ENCODE measurements at places on chromosomes 2 and 18.
A peak's percentile ranks its signal among the peaks of the same experiment; 100 is the strongest.

GRCh38 chr2:172869861-172870260 lies 134.2 kb downstream of the RAPGEF4 start:
- DNase-seq = no peak

GRCh38 chr2:162749994-162750393 lies 88.6 kb downstream of the KCNH7 start:
- no peak for DNase-seq

DNA sequence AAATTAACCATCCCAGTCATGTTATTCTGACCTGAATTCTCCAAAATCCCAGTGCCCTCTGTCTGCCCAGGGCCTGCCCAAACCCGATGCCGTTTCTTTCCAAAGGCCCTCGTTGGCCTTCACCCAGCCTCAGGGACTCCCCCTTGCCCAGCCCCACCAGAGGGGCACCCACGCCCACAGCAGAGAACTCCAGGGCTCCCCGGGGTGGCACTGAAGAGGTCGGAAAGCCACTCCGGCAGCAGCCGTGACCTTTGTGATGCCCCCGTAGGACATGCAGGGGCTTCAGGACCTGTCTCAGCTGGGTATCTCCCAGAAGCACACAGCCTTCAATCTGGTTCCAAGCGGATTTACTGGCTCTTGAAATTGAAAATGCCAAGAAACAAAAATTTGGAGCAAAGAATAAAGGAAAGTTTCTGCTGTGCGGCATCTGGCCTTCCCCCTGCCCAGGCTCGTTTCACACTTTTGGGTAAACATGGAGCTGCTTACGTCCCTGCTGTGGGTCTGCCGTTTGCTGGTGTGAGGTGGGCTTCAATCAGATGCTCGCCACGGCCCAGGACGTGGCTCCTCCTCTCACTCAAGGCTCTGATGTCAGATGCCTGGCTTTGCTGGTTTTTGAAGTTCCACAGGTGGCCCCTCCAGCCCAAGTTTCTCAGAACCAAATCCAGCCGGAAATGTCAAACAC lies 101.3 kb downstream of the TPO start:
- DNase-seq = no peak

DNA sequence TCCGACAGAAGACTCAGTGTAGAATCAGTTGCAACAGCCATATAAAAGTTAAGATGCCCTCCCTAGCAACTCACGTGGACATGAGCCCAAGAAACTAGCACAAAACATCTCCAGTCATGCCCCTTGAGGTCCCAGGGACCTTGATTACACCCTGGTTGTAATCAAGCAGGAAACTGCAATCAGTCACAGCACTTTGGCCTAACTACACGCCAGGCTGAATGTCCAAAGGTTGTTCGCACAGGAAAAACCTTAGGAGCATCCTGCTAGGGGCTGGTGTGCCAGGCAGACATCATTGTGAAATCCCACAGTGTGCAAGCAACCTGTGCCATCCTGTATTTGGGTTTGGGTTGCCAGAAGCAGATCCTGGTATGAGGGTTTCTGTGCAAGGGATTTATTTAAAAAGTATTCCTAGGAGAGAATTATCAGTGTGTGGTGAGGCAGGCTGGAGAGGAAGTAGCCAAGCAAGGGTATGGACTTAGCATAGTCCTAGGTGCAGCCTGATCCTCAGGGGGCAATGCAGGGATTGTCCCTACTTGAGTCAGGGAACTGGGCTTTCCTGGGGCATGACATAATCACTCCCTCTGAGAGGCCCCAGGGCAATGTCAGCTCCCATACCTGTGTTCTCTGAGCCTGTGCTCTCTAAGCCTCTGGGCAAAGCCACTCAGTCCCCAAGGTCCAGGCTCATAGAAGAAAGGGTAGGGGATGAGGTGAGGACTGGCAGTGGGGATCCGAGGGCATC lies 17.8 kb upstream of the SULT1C2 start:
- DNase-seq = no peak

- no peak for DNase-seq
Observed at GRCh38 chr2:148906124-148906523, 31.1 kb downstream of the KIF5C start.

- DNase-seq = no peak
Observed at GRCh38 chr2:207502577-207503198, 27.1 kb upstream of the CREB1 start.

GRCh38 chr2:31053929-31054782 lies 84.1 kb downstream of the GALNT14 start:
- no peak for DNase-seq

- no peak for DNase-seq
Observed at GRCh38 chr2:194494401-194494800, 1162.6 kb upstream of the SLC39A10 start.

GRCh38 chr2:424306-425171 lies 136.6 kb upstream of the ALKAL2 start:
- no peak for DNase-seq

DNA sequence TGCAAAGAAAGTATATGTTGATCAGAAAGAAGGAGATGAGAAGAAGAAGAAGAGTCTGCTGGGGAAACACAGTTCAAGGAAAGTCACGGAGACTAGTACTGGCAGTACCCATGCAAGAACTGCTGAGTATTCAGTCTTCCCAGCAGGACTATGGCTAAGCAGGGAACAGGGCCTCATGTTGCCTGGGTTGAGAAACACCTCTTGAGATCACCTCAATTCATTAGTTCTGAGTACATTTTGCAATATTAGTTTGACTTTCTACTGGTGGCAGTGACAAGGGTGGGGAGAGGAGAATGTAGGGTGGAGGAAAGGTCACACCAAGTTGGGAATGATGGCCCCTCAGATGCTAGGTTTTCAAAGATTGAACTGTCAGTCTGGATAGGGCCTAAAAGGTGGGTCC lies 50.5 kb downstream of the MRPL33 start:
- no peak for DNase-seq

GRCh38 chr2:195652911-195653310 lies 4.1 kb upstream of the SLC39A10 start:
- DNase-seq = no peak

DNA sequence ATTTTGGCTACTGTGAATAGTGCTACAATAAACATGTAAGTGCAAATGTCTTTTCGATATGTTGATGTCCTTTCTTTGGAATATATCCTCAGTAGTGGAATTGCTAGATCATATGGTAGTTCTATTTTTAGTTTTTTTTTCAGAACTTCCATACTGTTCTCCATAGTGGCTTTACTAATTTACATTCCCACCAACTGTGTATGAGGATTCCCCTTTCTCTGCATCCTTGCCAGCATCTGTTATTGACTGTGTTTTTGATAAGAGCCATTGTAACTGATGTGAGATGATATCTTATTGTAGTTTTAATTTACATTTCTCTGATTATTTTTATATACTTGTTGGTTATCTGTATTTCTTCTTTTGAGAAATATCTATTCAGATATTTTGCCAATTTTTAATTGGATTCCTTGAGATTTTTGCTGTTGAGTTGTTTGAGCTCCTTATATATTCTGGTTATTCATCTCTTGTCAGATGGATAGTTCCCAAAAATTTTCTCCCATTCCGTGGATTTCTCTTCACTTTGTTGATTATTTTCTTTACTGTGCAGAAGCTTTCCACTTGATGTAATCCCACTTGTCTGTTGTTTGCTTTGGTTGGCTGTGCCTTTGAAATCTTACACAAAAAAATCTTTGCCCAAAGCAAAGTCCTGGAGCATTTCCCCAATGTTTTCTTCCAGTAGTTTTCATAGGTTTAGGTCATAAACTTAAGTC lies 532.3 kb downstream of the PID1 start:
- DNase-seq = no peak

GRCh38 chr2:52288596-52288995 lies 1256.7 kb upstream of the NRXN1 start:
- DNase-seq = no peak

DNA sequence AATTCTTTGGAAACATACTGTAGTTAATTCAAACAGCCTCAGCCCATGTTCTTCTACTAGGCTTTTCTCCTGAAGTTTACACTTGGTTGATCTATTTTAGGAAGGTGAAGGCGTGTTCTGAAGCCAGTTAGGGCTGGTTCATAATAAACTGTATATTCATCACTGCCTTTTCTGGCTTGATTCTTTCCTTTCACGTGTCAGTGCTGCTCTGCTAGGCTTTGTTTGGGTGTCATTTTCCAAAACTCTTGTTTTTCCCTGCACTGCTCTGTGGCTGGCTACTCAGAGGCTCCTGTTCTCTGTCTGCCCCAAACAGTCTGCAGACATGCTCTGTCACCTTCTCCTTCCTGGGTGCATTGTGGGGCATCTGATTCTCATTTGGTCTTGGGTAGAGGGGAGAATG lies 136.1 kb downstream of the PARD3B start:
- DNase-seq = peak; percentile 30

- peak; percentile 59 for DNase-seq
Observed at GRCh38 chr2:109466674-109467575, 146.8 kb downstream of the SEPTIN10 start.

DNA sequence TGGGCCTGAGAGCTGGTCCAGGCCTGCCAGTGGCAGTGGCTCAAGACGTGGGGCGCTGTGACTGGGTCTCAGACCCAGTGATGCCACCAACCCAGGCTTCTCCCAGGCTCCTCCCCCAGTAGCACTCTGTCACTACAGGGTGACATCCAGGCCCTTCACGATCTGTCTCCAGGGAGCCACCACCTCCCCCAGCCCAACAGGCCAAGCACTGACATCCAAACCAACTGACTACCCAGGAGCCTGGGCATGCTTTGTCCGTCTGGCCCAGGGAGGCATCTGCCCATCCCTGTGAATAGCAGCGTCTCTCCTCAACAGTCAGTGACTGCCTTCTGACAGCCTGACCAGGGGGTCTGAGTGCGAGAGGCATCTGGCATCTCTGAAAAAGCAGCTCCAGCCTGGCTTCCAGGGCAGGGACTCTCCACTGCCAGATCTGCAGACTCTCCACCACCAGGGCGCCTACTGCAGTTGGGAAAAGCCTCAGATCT lies 13.0 kb downstream of the TEX44 start:
- DNase-seq = no peak

- peak; percentile 61 for DNase-seq
Observed at GRCh38 chr2:128472789-128473174, 154.1 kb upstream of the HS6ST1 start.

- no peak for DNase-seq
Observed at GRCh38 chr2:209721497-209721896, 50.1 kb upstream of the UNC80 start.

- no peak for DNase-seq
Observed at GRCh38 chr2:148882051-148882450, 7.0 kb downstream of the KIF5C start.

- no peak for DNase-seq
Observed at GRCh38 chr2:240628507-240628807, 3.2 kb downstream of the GPR35 start.

GRCh38 chr2:240946654-240947053 lies 40.5 kb downstream of the CROCC2 start:
- DNase-seq = no peak

GRCh38 chr2:29782549-29783458 lies 138.6 kb downstream of the ALK start:
- DNase-seq = no peak

DNA sequence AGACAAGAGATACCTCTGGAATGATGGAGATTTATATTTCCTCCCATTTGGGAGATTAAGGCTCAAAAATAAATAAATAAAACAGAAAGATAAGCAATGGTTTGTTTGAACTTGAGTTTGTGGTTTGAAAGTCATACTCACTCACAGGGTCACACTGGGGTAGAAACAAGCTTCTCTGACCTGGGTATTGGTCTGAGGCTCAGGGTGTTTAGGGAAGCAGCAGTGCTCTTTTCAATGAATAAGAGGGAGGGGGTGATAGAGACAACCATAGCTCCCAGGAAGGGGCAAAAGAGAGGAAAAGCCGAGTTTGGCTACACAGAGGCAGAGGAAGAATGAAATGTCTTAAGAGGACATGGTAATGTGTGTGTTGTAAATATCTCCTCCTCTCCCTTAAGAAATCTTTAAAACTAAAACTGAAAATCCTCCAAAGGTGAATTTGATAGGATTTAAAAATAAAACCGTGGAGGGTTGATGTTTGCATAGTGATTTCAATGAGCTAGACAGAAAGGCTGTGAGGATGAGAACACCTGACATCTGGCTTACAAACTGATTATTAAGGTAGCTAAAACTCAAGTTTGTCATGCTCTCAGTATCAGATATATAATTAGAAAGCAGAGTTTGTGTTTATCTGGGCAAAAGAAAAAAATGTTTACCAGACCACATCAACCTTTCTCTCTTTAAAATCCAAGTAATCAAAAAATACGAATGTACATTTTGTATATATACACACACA lies 159.9 kb upstream of the TMEFF2 start:
- DNase-seq = no peak

- DNase-seq = no peak
Observed at GRCh38 chr2:65728477-65729180, 296.2 kb upstream of the SPRED2 start.

DNA sequence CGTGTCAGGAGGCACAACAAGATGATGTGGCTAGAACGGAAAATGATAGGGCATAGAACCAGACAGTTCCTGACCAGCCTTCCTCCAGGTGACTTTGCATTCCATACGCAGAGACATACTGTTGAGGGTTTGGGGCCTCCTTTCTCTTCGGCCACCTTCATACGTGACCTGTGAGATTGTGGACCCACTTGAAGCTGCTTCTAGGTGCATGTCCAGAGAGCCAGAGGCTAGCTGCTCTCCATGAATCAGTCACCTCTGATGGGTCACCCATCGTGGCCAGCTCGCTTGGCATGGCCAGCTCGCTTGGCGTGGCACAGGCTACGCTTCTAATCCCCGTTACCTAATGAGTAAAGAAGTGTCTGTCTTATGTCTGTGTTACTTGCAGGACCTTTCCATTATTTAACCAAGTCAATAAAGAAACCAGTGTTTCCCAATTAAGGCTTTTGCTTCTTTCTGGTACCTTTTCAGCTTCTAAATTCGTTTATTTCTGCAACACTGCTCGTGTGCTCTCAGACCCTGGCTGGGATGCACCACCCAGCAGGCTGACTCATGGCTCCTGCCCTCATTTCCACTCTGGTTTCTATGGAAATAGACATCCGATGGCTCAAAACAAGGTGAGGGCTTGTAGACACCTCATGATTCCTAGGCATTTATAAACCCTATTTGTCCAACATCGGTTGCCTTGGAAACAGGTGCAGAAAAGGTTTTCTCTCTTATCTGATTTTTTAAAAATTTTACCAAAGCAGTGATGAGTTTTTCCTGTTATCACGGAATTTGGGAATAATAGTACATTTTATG lies 86.7 kb upstream of the B3GNT7 start:
- peak; percentile 51 for DNase-seq

DNA sequence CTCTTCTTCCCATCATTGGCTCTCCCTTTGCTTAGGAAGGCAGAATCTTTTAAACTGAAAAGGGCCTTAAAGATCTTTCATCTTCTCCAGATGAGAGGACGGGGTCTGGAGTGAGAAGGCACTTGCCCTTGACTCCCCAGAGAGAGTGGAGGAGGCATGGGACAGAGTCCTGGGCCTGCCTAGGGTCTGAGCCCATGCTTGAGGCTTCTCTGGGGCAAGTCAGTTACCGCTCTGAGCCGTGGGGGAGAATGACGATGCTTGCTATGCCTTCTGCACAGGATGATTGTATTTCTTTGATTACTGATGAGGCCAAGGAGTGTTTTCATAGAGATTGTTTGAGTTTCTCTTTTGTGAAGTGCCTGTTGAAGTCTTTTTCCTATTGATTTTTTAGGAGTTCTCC lies 921 bp downstream of the PLB1 start:
- DNase-seq = no peak

- DNase-seq = no peak
Observed at GRCh38 chr2:202495230-202495604, 119.1 kb downstream of the BMPR2 start.
